ENCODE measurements at places on chromosomes 16 and 17. TPM values are rescaled to one million over a fixed set of nuclear protein-coding genes. Genes with fewer than 3 reads are reported as not detected.

SLC13A2 gene
- not detected for total RNA-seq

DNA sequence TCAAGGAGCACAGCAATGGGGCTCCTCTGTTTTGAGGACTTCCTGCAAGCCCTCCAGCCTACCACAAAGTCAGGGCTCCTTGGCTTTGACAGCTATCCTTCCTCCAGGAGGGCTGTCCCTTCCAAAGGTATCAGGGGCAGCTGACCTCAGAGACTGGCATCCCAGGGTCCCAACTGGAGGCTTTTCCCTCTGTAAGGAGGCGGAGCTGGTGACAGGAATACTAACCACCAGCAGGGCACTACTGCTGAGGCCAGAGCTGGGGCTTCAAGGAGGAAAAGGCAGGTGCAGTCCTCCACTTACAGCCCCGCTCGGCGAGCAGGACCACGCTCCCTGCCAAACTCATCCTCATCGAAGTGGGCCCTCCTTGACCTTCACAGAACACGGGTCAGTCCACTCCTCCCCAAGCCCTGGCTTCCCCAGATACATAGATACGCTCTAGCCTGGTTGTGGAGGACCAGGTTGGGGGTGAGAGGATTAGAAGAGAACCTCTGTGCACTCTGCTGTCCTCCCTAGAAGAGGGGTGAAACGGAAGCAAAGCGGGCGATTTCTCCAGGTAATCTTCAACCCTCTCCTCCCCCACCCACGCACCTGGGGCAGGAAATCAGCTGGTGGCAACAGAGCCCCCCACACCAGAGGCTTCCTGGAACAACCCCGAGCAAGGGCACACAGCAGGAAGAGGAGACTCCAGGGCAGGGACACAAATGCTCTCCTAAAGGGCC lies 20.5 kb downstream of the ST3GAL2 start:
- DNase-seq, result no peak

DNA sequence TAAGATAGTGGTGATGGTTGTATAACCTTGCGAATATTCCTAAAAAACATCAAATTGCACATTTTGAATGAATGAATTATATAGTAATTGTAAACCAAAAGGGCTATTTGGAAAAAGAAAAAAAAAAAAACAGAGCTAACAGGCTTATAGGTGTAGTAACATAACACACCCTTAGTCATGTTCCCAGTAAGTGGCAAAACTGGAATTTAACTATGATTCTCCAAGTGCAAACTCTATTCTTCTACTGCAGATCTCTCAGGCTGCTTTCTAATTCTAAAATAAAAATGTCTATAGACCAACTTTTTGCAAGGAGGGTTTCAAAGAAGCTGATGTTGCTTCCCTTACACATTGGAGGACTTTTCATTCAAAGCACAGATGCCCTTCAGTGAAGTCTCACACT lies 293.2 kb upstream of the MON1B start:
- no peak for DNase-seq

GRCh38 chr17:18981642-18982424 lies 22.7 kb downstream of the FAM83G start:
- peak; percentile 31 for DNase-seq

DYNLL2 gene
- 54.9 TPM for total RNA-seq

- no peak for DNase-seq
Observed at GRCh38 chr16:35252356-35252936, 1793.0 kb downstream of the TP53TG3F start.

KRTAP1-5 gene
- not detected for total RNA-seq

DNA sequence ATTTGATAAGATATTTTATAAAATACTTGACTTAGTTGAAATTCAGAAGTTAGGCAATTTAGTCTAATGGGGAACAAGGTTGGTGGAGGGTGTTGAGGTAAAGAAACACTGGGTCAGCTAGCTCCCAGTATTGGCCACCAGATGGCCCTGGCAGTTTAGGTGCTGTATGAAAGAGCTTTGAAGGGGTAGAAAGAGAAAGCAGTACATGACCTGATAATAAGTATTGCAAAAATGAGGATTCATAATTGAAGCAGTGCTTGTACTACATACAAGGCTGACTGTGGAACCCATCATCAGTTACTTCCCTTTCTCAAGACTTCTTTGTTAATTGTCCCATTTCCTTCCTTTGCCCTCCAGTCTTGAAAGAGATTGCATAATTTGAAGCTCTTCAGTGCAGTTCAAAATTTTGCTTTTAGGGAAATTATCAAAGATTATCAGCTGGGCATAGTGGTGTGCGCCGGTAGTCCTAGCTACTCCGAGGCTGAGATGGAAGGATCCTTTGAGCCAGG lies 29.4 kb downstream of the TANC2 start:
- peak; percentile 38 for DNase-seq

DNA sequence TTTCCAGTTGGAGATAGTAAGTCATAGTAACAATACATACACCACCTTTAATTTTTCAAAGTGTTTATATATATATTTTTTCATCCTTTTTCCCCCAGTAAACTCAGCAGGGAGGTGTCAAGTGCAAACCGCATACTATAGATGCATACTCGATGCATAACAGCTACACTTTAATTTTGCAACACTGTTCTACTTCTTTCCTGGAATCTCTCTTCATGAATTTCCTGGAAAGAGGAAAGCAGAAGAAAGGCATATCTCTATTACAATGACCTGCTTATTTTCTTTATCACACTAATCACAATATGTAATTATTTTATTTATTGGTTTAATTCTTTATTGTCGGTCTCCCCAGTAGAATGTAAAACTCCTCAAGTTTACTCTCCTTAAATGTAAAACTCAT lies 140.0 kb downstream of the SNX11 start:
- no peak for DNase-seq

Measured in HCT116 (cell line).